Anterior cingulate cortex (tissue), 58 donors: ENCODE measurements at places on chromosomes 3 and 15.

- no peak for DNase-seq
Observed at GRCh38 chr3:4358273-4358672, 55.1 kb downstream of the SETMAR start.

DNA sequence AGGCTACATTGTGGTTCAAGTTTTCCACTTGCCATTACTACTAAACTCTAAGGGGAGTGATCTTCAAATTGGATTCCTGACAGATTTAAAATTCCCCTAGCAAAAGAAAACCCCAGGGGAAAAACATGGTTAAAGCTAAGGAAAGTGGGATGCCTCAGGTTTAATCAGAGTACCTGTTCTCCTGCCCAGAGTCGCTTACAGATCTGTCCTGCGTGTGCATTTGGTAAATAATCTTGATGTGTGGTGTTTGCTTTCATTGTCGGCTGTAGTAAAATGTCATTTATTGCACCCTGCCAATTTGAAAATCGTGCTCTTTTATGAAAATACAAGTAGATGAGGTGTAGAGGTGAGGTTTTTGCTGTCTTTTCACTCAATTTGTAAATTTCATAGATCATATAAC lies 323.4 kb downstream of the PTPRG start:
- DNase-seq = no peak

- no peak for DNase-seq
Observed at GRCh38 chr15:55694652-55695150, 48.3 kb downstream of the PRTG start.

DNA sequence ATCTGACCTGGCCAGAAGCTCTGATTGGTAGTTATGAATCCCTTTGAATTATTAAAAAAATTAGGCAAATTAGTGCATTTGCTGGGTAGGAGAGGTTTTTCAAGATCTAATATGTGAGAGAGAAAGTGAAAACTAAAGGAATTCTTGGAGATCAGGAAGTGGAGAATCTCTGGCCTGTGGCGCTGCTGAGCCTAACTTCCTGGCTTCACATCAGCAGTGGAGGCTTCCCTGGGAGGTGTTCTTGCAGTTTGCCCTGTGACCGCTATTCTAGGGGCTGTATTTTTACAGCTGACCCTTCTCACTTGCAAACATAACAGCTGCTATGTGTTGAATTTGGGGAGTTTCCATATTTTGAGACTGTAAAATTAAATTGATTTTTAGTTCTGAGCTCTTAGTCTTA lies 166.4 kb downstream of the ATG7 start:
- no peak for DNase-seq

GRCh38 chr3:184236033-184236410 lies 6.6 kb downstream of the VWA5B2 start:
- DNase-seq = no peak

DNA sequence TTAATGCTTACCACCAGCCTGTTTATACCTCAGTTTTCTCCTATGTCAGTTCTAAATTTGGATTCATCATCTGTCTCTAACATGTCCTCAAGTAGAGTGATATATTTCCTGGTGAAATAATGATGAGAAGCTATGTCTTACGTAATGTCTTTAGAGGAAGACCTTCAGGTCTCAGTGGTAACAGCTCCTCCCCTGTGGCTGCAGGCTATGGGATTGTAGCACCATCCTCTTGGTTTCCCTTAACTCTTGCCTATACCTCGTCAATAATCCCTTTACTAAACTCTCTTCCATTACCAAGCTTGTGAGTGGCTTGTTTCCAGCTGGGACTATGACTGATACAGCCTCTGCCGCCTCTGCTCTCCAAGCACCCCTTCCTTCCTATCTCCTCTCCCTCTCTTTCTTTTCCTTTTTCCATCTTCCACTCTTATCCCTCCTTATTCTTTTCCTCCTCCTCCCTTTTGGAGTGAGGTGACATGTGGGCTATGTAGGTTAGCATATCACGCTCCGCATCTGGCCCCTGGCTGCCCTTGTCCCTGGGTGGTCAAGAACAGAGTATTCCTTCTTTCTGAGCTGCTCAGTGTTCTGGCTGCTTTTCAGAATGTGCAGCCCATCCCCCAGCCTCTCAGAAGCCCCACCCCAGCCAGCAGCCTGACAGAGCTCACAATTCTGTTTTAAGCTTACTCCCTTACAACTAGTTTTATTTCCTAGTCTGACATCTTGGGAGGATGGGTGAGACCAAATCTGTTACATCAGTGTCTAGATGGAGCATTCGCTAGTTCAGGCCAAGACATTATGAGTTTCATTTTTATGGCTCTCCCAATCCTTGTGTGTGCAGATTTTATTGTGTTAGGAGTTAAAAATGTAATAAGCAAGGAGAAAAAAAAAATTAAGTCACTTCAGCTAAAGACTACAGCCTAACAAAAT lies 75.0 kb upstream of the RNU6-1 start:
- peak; percentile 31 for DNase-seq

- DNase-seq = no peak
Observed at GRCh38 chr15:65651831-65652749, 30.4 kb downstream of the SLC24A1 start.

DNA sequence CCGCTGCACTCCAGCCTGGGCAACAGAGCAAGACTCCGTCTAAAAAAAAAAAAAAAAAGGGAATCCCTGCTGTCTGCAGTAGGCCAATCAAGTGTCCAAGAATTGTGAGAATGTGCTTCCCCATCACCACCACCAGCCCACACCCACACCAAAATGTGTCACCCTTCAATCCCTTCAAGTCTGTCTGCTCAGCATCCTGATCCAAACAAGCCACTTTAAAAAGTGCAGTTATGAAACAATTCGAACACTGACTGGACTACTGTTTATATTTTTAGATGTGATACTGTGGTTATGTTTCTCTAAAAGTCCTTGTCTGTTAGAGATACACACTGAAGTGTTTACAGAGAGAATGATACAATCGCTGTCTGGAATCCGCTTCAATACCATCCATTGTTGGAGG lies 78.1 kb upstream of the CGNL1 start:
- no peak for DNase-seq

- DNase-seq = no peak
Observed at GRCh38 chr3:175150812-175151401, 291.8 kb downstream of the NAALADL2 start.

DNA sequence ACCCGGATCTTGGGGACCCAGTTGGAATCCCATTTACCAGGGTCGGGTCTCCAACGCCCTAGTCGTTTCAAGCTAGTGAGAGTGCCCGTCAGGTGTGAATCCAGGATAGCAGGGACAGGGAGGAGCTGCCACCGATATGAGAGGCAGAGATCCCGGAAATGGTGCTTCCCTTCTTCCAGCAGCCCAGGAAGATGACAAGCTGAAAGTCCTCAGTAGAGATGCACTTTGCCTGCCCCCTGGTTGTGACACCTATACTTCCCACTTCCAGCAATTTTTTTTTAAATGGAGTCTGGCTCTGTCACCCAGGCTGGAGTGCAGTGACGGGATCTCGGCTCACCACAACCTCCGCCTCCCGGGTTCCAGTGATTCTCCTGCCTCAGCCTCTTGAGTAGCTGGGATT lies 503.0 kb downstream of the NTRK3 start:
- DNase-seq = no peak

- no peak for DNase-seq
Observed at GRCh38 chr3:77348244-77348855, 308.5 kb downstream of the ROBO2 start.

DNA sequence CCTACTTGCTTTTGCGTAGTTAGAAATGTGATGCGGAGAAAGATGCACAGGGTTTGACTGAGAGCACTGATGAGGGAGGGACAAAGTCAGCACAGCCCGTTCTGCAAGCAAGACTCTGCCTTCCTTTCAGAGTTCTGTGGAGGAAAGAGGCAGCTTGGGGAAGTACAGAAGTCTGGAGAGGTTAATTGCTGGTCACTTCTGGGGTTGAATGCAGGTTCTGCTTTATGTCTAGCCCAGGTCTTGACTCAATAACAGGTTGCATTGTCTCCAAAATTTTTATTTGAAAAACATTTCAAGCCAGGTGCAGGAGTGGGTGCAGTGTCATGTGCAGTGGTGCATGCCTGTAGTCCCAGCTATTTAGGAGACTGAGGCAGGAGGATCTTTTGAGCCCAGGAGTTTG lies 461.7 kb downstream of the NR2F2 start:
- DNase-seq = no peak

- no peak for DNase-seq
Observed at GRCh38 chr3:134453631-134454030, 32.2 kb downstream of the ANAPC13 start.

DNA sequence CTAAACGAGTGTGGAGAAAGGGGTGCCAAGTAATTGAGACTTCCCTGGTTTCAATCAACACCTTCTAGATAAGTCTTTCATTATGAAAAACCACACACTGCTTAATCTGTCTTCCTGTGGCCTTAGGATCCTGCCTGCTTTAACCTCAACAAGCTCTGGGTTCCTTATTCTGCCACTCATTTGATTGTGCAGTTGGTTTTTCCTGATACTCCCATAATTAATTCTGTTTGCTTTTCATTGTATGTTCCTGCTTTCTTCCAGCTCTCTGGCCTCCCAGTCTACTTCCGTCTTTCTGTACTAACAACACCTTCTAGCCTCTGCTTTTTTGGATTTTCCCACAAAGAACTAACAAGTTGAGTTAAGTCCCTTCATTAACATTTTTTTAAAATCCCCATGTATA lies 20.2 kb upstream of the GCNT3 start:
- DNase-seq = no peak

DNA sequence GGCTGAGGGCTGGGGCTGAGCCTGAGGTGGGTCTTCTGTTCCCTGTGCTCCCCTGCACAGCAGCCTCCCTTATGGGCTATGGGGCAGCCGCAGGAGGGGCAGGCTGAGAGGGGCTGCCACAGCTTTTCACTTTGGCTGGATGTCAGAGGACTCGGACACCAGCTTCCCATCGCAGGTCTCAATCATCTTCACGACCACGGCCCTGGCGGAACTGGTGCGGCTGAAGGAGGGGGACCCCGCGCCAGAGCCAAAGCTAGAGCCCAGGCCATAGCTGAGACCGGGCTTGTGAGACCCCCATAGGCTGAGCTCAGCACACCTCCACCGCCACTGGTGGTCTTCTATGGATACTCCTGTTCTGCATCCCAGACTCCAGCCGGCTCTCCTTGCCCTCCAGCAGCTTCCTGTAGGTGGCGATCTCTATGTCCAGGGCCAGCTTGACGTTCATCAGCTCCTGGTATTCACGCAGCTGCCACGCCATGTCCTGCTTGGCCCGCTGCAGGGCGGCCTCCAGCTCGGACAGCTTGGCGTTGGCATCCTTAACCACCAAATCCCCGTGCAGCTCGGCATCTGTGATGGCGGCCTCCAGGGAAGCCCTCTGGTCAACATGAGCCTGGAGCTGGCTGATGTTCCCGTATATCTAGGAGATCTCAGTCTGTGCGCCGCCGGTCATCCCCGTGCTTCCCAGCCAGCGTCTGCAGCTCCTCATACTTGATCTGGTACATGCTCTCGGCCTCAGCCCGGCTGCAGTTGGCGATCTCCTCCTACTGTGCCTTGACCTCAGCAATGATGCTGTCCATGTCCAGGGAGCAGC lies 181.7 kb upstream of the SYNPR start:
- no peak for DNase-seq

DNA sequence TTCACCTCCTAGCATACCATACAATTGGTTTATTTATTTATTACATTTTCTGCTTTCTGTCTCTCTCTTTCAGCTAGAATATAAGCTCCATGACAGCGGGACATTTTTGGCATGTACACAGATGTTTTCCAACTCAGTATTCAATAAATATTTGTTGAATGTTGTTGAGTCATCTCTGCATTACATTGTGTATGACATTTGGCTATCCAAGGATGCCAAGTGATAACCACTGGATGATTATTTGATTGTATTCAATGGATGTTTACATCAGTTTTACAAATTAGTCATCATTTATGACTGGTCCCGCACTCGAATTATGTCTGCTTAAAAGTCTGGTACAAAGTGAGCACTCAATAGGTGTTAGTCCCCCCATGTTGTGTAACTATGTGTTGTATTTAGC lies 49.5 kb upstream of the STXBP5L start:
- no peak for DNase-seq

DNA sequence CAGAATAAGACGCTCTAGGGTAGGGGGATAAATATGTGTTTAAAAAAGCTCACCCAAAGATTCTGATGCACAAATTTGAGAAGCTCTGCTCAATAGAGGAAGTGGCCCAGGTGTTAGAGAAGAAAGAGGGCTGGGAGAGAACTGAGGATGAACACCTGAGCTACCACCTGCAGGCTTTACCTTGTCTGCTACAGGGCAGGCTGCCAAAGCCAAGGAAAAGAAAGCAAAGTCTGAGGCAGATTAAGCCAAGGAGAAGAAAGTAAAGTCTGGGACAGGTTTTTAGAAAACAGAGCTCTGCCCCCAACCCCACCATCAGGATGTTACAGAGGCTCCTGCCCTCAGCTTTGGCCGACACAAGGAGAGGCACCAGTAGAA lies 92.9 kb downstream of the THRB start:
- no peak for DNase-seq

DNA sequence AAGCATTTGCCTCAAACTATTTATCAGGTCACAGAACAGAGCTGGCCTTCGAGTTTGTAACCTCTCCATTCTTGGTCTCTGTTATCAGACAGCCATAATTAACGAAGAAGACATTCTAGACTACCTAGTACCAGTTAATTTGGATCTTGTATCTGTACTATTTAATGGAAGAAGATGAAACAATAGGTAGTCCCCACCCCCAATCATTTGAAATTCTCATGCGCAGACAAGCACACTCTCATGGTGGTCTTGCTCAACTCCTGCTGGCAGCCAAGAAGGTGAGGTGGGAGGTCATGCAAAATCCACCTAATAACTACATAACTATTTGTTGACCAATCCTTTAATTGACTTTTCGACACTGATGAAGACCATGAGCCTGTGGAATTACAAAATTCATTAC lies 2.8 kb upstream of the SKIL start:
- no peak for DNase-seq

DNA sequence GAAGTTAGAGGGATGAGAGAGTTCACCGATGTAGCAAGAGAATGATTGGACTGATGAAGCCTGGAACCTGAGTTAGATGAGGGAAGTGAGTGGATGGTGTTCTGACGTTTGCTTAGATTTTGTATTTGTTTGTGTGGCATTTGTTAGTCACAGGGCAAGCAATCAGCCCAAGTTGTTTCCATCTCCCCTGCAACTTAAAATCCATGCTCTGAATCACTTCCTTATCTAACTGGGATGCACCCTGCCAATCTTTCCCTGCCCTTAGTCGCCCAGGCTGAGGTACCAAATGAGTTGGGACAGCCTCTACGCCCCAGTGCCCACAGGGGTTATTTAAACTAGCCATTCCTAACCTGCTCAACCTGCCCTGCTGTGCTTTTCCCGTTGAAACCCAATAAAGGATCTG lies 12.6 kb downstream of the PAQR5 start:
- no peak for DNase-seq

DNA sequence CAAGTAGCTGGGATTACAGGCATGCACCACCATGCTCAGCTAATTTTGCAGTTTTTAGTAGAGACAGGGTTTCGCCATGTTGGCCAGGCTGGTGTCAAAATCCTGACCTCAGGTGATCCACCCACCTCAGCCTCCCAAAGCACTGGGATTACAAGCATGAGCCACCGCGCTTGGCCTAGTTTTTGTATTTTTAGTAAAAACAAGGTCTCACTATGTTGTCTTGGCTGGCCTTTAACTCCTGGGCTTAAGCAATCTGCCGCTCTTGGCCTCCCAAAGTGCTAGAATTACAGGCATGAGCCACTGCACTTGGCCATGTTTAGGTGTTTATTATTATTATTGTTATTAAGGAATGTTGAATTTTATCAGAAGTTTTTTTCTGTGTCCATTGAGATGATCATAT lies 14.7 kb downstream of the IL16 start:
- DNase-seq = no peak

GRCh38 chr3:59726279-59726678 lies 676.5 kb upstream of the CFAP20DC start:
- no peak for DNase-seq
